HL-60 (cell line): ENCODE measurements at places on chromosomes 7 and 10.

DNA sequence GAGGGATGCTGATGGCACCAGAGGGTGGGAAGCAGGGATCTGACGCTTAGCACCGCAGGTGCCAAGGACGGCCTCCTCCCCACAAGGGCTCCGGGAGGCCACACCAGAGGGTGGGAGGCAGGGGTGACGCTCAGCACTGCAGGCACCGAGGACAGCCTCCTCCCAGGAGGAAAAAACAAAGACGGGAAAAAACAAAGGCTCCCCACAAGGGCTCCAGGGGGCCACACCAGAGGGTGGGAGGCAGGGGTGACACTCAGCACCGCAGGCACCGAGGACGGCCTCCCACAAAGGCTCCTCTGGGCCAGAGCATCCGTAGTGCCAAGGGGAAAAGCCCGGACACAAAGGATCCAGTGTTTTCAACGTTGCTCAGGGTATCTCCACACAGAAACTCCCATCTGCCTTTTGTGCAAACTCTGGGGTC is 25.6 kb downstream of the DIP2C start:
- DNase-seq: no peak

- no peak for DNase-seq
Measured at GRCh38 chr7:104898434-104898833, 115.6 kb upstream of the KMT2E start.

DNA sequence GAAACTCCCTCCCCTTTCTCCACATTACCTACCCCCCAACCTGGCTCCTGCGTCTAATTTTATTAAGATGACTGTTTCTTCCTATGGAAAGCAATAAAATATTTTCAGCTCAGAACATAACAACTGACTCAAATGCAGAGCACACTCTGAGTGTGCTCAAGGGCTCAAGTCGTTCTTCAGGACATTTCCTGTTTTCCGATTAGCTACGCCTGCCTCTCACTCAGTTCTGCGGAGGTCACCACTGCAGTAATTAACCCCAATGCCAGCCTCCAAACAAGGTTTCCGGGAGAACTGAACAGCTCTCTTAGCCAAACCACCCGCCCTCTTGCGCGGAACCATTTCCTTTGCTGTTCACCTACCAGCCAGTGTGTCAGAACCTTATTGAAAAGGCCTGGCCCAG is 19.3 kb downstream of the MYOF start:
- DNase-seq: no peak

DNA sequence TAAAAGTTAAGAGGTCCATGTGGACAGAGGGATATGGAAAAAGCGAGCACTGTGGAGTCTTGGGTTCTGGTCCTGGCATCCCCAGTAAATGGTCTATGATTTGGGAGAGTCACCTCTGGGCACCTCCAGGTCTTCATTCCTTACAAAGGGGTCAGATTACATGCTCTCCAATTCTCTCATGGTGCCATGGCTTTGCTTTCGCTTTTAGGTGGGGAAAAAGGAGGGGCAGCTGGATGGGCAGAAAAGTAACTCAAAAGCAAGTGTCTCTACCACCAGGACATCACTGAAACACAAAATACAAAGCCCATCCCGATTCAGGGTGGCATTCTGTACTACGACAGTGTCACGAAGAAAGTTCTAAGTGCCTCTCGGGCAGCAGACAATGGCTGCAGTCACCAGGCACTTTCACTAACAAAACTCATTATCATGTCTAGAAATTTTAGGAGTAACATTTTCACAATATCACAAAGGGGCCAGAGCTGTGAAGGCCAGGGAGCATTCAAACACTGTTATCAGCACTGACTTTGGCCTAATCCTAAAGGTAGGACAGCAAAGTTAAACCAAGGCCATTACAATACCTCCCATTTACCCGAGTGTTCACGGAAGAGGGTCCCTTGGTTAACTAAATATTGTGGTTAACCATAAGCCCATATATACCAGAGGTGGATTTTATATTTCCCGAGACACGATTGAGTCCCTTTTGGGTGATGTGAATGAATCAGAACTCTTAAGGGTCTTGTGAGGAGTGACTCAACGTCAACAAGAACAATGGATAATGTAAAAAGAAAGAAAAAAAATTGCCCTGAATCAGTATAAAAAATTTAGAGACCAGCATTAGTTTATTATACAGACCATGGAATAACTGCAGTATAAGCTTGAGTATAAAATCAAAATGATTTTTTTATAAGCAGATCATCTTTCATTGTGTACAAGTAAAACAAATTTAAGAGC is 2.5 kb downstream of the PSAP start:
- no peak for DNase-seq

- no peak for DNase-seq
Measured at GRCh38 chr7:134927076-134927475, 59.2 kb upstream of the AGBL3 start.

GRCh38 chr10:50635286-50635685 is 11.5 kb upstream of the SGMS1 start:
- DNase-seq: no peak

GRCh38 chr10:78777867-78778266 is 290.9 kb upstream of the ZMIZ1 start:
- no peak for DNase-seq

DNA sequence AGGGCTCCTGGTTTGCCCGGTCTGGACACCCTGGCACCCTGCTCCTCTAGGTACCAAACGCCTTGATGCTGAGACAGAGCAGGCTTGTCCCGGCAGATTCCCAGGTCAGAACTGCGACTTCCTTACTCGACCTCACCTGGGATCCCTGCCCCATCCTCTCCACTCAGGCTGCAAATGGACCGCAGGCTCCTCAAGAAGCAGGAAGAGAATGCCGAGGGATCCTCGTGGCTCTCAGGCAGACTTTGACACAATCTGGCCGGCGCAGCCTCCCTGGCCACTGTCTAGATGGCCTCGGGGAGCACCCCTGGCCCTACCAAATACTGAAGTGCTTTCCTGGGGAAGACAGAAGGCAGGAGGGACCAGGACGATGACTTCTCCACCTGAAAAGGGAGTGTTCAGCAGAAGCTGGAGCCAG is 421 bp upstream of the NODAL start:
- DNase-seq: no peak
